Activated CD4-positive, CD25-positive, alpha-beta regulatory T cell (primary cell): ENCODE measurements at places on chromosomes 12 and 14.

GRCh38 chr12:128007250-128007649, 259.7 kb upstream of the TMEM132C start:
- DNase-seq: no peak

- no peak for DNase-seq
These were observed 135.9 kb upstream of the MDM1 start for GRCh38 chr12:68468036-68468435.

DNA sequence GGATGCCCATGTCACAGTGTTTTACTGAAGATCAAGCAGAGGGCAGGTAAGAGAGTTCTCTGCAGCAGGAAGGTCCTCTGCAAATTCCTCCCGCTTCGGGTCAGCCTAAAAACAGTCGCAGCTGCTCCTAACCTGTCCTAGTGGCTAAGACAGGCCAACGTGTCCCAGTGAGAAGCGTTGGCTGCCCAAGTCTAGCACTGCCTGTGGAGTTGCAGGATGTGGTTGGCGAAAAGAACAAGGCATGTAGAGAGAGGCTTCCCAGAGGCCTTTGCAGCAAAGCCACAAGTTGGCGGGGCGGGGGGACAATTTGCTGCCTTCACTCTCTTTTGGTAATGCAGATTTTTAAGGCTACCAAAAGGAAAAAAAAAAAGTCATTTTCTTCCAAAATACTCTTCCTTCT, 340.1 kb downstream of the BCL11B start:
- DNase-seq: no peak

DNA sequence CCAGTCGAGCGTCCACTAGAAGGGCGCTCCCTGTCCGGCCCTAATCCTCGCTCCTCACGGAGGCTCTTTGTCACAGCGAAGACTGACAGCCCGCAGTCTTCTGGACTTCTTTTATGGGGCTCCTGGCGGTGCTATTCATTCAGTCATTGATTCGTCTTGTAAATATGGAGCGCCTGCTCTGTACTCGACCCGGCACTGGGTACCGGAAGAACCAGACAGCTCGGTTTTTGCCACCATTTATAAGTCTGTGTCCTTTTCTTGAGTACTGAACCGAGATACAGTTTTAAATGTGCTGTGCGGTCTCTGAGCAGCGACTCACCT, 570 bp downstream of the DMAC2L start:
- no peak for DNase-seq

- no peak for DNase-seq
These were observed 30.8 kb downstream of the CLEC1A start for GRCh38 chr12:10067942-10068341.

GRCh38 chr12:132268674-132269073, 60.7 kb downstream of the GALNT9 start:
- DNase-seq: no peak

- DNase-seq: no peak
These were observed 27.9 kb upstream of the ATP2A2 start for GRCh38 chr12:110253176-110253575.

- DNase-seq: no peak
These were observed 41.9 kb upstream of the PLEKHG6 start for GRCh38 chr12:6268484-6269157.

DNA sequence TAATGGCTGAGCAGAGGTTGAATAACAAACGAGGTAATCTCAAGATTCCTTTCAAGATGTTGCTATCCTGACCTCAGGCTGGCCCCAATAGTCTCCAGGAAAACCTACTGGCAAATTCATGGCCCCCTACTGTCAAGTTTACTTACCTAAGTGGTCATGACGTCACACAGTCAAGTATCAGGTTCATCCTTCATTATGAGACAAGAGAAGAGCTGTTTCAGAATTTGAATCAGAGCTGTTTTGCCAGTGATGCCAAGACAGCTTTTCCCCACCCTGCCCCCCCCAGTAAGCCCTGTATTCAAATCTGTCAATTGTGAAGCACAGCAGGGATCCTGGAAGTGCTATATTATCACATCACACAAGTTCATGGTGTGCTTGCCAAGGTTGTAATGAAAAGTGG, 509.6 kb downstream of the NOVA1 start:
- DNase-seq: no peak

DNA sequence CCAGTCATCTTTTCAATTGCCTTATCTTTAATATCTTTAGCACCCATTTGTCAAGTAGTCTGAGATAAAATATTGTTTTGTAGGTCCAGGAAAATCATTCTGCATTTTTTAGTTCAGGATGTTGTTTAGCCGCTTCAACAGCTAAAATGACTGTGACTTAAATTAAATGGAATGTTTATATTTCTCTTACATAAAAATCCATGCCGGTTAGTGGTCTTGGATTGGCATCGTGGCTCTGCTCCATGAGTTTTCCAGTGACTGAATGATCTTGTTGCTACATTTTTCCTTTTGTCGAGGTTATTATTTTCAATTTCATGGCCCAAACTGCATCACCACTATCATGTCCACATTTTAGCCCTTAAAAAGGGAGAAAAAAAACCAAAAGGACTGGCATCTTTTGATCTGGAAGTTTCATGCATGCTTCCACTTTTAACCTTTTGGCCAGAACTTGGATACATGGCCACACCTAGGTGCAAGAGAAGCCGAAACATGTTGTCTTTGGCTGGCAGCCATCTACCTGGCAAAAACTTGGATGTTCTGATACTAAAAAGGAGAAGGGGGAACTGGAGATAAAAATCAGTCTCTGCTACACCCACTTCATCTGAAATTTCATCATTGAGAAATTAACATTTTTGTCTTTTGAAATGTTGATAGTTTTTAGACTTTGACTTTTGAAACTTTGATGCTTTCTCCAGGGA, 142.4 kb downstream of the OTOGL start:
- no peak for DNase-seq

- DNase-seq: no peak
These were observed 724 bp downstream of the LTB4R start for GRCh38 chr14:24311837-24312615.

DNA sequence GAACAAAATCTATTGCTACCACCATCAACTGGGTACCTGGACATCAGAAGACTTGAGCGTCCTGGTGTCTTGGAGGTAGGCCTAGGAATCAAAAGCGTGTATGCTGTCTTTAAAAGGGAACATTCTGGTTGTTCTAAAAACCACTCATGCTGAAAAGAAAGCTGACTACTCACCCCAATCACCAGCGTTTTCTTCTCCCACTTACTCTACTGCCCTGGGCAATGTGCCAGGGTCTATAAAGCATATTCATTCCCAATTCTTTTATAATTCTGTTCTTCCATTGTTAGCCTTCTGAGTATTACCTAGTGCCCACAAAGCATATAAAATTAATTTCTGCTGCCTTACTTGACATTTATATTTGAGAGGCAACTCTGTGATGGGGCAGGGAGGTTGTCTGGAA, 133.4 kb downstream of the KCNA5 start:
- no peak for DNase-seq

DNA sequence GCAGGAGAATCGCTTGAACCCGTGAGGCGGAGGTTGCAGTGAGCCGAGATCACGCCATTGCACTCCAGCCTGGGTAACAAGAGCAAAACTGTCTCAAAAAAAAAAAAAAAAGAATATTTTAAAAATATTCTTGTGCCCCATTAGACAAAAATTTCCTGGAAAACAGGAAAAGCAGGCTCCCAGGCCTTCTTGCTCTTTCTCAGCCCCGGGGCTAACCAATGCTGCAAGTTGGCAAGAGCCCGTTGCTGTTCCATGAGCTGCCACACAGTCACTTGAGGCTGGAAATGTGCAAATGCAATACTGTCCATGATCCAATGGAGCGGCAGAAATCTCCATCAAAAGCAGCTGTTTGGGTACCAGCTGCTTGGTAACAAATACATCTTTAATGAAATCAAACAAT, 994.7 kb downstream of the VRK1 start:
- DNase-seq: no peak

- DNase-seq: no peak
These were observed 134.4 kb upstream of the NUDT4 start for GRCh38 chr12:93243382-93243688.

DNA sequence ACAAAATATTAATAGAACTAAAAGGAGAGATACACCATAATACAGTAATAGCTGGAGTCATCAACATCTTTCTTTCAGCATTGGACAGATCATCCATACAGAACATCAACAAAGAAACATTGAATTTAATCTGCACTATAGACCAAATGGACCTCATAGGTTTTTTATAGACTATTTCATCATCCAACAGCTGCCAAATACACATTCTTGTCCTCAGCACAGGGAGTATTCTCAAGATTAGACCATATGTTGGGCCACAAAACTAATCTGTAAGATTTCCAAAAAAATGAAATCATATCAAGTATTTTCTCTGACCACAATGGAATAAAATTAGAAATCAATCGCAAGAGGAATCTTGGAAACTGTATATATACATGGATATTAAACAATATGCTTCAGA, 86.9 kb downstream of the FSCB start:
- DNase-seq: no peak
